ENCODE measurements at places on chromosomes 5 and 9.
A peak's percentile ranks its signal among the peaks of the same experiment; 100 is the strongest.

GRCh38 chr9:129322022-129322621 is 144.1 kb upstream of the IER5L start:
- no peak for DNase-seq

DNA sequence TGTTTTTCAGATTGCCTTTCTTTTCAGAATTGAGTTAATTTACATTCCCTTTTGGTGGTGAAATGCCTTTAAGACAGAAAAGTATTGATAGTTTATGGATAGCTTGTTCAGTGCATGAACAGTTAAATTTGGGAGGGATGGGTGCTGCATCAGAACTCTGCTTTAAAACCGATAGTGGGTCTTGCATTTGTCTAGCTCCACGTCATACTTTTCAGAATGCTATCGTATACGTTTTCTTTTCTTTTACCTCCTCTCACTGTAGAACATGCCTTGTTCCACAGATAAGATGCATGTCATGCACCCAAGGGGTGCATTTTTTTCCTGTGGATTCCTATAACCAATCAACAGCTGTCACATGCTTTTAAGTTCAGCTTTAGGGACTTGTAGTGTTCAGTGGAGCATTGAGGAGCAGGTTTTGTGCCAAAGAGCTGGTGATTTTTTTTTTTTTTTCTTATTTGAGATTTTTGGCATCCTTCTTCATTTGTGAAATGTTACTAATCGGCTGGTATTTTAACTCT is 2.3 kb downstream of the SLC44A1 start:
- no peak for DNase-seq

DNA sequence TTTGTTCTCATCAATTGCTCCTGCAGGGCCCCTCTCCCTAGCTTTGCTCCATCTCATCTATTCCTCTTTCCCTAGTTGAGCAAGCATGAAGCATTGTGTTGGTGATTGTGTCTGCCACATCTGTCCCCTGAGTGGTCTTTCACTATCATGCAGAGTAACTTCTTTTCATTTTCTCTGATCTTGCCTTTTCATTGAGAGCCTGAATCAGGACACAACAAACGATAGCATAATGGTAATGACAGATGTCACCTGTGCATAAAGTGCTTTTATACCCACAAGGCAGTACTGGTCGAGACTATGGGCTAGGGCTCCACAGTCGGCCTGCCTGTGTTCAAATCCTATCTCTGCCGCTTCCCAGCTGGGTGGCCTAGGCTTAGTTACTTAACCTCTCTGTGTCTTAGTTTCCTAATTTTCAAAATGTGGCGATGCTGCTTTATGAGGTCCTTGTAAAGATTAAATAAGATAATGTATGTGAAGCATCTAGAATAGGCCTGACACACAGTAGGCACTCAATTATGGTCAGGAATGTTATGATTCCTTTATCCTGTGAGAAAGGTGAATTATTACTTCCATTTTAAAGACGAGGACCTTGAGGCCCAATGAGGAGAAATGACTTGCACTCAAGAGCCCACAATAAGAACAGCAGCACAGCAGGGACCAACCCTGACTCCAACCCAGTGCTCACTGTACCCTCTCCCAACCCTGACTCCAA is 137.1 kb upstream of the ZNF618 start:
- DNase-seq = no peak

DNA sequence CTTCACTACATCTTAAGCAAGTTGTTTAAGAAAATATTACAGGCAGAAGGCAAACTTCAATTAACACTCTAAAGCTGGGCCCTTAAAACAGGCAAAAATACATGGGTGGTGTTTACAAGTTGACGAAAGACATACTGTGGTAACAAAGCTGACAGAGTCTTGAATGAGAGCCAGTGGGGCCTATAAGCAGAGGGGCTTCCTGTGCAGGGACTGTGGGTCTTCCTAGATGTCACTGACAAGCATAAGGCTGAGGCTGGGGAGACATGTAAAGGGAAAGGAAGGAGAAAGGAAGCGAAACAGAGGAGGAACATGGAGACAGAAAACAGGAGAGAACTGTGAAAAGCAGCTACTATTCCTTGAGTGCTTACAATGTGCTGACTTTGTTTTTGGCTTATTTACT is 308.0 kb upstream of the RPS23 start:
- no peak for DNase-seq

- no peak for DNase-seq
These were observed 57.8 kb downstream of the FEM1C start for GRCh38 chr5:115486728-115487127.

DNA sequence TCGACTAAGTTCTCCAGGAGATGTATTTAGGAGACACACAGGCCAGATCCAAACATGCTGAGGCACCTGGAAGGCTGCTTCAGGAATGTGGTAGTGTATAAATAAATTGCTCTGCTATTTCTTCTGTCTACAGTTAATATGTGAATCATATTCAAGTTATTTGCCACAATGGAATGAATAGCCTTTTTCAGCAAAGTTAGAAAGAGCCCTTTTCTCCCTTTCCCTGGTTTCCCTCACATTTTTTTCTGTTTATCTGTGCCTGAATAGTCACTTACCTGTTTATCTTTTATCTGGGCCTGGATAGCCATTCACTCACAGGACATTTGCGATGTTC is 44.1 kb upstream of the CLINT1 start:
- DNase-seq = no peak

DNA sequence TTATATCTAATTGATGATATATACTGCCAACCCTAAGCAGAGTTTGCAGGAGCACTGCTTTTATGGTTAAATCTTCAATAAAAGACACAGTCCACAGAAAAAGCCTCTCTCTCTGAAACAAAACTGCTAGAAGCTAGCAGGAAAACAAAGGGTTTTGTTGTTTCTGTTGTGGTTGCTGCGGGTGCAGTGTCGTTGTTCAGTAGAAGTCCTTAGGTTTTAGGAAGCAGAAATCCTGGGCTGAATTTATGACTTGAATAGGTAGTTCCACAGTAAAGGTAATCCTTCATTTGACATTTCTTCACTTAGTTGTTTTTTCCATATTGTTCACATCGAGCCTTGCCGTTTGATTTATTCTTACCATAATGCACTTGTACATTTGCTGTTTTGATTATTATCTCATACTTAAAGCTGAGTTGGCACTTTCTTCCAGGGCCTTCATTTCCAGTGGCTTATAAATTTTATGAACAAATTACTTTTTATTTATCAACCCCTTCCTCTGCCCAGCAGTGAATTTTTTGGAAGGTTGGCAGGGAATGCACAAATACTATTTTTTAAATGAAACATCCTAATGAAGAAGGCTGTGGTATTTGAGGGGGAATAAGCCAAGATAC is 209.6 kb upstream of the SLC30A5 start:
- no peak for DNase-seq

DNA sequence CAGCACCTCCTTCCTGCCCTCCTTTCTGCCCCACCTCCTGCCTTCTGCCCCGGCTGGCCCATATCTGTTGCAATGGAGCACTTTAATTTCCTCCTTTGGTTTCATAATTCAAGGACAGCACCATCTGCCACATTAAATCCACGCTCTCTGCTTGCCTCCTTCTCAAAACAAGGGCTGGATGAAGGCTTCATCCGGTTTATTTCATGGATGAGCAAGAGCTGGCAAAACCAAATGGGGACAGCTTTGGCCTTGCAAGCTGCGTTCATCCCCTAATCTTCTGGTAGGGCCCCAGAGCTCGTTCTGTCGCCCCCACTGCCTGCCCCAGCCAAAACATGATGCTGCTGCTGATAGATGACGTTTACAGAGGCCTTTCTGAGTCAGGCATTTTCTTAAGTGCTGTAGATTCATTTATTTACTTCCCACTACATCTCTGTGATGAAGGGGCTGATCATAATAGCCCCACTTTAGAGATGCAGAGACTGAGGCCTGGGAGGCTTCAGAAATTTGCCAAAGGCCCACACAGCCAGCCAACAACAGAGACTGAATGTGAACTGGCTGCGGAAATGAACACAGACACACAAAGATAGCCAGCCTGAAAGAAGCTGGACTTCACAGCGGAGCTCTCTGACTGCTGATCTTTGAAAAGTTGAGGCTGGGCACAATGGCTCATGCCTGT is 115.6 kb upstream of the CPEB4 start:
- DNase-seq = peak; percentile 75

DNA sequence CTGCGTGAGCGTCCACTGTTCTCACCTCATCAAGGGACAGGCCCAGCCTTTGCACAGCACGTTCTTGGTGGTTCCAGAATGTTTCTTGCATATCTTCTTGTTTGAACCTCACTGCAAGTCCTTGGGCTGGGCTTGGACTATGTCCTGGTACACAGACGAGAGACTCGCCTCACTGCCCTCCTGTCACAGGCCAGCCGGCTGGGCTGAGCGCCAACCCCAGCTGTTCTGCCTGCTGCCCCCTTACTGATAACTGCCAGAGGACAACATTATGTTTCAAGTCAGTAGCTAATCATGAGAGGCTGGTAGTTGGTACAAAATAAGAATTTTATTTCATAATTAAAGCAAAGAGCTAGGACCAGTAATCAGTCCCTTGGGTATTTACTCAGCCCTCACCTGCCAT is 52.8 kb upstream of the LRRTM2 start:
- DNase-seq = peak; percentile 68

DNA sequence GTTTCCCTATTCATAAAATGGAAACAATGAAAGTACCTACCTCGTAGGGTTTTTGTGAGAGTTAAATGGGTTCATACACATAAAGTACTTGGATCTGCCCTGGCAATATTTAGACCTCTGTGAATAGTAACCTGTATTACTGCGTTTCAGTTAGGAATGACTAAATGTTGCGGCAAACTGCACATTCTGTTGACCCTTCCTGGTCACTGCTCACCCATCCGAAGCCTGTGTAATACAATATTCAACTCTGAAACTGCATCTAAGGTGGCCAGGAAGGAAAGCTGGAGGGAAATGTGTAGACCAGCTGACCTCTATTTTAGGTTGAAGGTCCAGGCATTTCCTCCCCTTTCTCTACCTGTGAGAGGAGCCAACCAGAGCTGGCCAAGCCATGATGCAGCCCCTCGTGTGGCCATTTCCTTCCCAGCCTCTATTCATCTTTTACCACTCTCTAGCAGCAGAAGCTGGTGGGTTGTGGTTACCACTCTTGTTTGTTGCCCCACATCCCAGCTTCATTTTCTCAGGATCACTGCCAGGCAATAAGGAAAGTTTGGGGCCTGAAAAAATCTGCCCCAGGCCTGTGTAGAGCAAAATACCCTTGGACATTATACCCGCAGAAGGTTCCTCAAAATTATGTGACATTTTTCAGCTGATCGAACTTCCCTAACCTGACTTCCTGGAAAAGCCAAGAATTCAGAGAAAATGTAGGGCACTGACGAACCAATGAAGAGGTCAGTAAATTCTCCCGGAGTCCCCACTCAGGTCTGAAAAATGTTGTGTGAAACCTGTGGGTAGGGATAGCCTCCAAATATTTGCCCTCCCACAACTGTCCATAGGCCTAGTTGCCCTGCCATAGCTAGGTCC is 20.5 kb upstream of the PDCD1LG2 start:
- no peak for DNase-seq

GRCh38 chr5:97181856-97182545 is 1.0 kb downstream of the RIOK2 start:
- no peak for DNase-seq

Data from NCI-H524 treated with DMSO at 0.1 percent for 48 hours (cell line).